ENCODE measurements at places on chromosomes 13 and 19. TPM values are rescaled to one million over a fixed set of nuclear protein-coding genes. Genes with fewer than 3 reads are reported as not detected.

DNA sequence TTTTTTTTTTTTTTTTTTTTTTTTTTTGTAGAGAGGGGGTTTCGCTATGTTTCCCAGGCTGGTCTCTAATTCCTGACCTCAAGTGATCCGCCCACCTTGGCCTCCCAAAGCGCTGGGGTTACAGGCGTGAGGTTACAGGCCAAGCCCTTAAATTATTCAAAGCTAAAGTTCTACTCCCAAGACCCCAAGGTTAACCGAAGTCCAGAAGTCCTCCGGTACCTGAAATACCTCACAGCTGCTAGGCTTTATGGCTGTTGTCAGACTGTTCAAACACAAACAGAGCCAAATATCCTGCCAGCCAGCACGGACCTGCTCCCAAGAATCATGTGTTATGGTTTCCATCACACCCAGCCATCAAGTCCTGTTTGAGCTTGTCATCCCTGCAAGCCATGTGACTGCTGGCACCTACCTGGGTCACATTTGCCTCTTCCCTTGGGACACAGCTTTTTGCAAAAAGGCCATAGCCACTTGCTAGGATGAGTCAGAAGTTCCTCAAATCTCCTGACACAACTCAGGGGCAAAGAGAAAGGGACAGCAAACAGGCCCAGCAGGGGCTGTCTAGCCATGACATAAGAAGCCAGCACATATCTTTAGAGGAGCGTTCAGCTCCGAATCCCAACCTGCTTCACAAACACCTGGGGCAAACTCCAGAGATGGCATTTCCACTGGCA lies 129.9 kb downstream of the FOXO1 start:
- DNase-seq: no peak

DNA sequence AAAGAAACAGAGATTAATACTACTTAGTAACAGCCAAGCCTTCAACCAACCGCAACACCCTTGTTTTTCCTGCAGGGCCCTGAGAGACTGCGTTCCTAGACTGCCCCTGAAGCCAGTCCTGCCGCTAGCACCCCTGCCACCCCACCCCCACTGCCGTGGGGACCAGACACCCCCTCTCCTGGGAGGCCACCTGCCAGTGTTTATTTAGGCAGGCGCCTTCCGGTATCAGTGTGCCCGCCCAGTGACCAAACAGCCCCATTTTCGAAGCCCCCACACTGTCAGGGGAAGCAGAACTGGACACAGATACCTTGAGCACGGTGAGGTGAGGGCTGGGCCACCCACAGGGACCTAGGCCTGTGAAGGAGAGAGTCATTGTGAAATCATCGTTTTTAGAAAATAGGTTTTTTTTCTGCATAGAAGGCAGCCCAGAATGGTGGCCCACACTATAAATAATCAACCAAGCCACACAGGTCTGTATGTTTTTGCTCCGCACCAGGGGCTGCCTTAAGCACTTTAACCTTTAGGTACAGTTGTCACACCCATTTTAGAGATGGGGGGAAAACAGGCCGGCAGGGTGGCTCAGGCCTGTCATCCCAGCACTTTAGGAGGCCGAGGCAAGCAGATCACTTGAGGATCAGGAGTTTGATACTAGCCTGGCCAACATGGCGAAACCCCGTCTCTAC lies 3.5 kb upstream of the TLE5 start:
- DNase-seq: no peak

IGSF23 gene
- total RNA-seq: not detected

SOX1 gene
- total RNA-seq: not detected

GRCh38 chr19:17565611-17566010 lies 10.2 kb downstream of the COLGALT1 start:
- no peak for DNase-seq

USPL1 gene
- total RNA-seq: 17.3 TPM

LIM2 gene
- total RNA-seq: not detected

- peak; percentile 55 for DNase-seq
Measured at GRCh38 chr13:23510979-23511735, 59.1 kb upstream of the TNFRSF19 start.

DNA sequence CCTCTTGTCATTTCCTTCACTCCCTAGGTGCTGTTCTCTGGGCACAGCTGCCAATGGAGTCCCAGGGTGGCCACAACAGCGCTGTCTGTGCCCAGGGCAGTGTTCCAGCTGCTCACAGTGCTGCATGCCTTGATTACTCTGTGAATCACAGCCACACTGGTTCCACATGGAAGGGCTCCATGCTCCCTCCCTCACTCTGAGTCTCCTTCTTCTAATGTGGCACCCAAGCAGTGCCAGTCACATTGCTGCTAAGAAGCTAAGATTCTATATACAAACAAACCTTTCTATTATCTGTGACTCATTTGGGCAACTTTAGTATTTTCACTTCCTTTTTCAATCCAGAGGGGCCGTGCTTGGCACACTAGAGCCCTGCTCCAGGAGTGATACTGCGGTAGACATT lies 248.7 kb downstream of the TDRD3 start:
- no peak for DNase-seq

CNN1 gene
- 0.58 TPM for total RNA-seq

- DNase-seq: no peak
Measured at GRCh38 chr13:73522937-73523336, 464.1 kb downstream of the KLF5 start.

DNA sequence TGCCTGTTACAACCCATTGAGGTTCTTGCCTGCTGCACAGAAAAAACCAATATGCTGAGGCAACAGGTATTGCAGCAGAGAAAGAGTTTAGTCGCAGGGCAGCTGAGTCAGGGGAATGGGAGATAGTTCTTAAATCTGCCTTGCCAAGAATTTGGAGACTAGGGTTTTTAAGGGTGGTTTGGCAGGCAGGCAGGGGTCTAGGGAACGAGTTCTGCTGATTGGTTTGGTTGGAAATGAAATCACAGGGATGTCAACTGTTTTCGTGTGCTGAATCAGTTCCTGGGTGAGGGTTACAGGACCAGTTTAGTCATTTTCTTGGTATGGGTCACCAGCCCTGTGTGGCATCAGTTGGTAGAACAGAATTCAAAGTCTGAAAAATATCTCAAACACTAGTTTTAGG lies 36.6 kb downstream of the PDS5B start:
- no peak for DNase-seq

IFNL1 gene
- not detected for total RNA-seq

GIPR gene
- not detected for total RNA-seq

DNA sequence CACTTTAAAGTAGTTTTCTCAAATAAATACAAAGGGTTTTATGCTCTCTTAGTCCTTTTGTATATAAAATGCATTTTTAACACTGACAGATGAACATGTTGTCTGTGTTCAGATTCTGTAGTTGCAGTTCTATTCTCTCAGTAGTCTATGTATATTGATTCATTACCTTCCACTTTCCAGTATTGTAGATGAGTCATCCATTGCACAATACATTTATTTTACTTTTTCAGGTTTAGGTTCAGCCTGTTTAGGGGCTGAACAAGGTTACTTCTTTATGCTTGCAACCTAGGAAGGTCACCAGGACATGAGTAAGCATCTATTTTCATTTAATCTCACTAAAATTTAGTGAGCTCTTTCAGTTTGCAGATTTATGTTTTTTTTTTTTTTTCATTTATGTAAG lies 173.6 kb downstream of the NALCN start:
- no peak for DNase-seq

TUBA3C gene
- not detected for total RNA-seq

GRCh38 chr19:17074634-17075034 lies 618 bp downstream of the HAUS8 start:
- DNase-seq: no peak

- no peak for DNase-seq
Measured at GRCh38 chr13:30128095-30128494, 179.3 kb downstream of the KATNAL1 start.

GRCh38 chr19:18832306-18833140 lies 764 bp downstream of the UPF1 start:
- no peak for DNase-seq

PRX gene
- 1.8 TPM for total RNA-seq

- DNase-seq: peak; percentile 39
Measured at GRCh38 chr13:93080587-93080986, 146.0 kb upstream of the GPC6 start.

GRCh38 chr13:26048741-26049140 lies 3.1 kb downstream of the SHISA2 start:
- DNase-seq: no peak

GRCh38 chr13:42997381-42997780 lies 5.3 kb upstream of the EPSTI1 start:
- DNase-seq: peak; percentile 46

DNA sequence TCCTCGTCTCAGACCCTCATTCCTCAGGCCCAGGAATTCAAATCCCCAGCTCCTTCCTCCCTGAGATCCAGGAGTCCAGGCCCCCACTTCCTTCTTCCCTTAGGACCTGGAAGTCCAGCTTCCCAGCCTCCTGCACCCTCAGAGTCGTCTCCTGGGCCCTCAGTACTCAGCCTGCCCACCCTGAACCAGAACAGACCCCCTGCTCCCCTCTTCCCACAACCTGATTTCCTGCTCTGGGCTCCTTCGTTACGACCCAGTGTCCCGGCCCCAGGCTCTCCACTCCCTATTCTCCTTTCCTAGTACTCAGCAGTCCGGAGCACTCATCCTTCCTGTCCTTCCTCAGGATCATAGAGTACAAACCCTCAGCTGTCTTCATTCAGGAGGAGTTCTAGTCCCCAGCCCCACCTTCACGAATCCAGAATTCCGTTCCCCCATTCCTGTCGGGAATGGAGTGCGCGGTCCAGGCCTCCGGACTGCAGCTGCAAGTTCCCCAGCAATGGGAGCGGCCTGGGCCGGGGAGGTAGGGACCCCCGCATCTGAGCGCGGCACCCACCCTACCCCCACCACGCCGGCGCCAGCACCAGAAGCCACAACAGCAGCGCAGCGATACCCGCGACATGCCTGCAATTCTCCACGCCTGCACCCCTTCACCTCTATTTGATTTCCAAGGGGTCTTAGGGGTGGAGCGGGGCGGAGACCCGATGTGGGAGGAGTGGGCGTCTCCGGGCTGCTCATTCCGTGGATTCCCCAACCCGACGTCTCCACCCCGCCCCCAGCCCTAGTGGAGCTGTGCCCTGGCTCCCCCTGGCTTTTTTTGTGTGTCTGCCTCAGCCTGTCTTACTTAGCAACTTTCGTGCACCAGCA lies 12.7 kb downstream of the EGLN2 start:
- DNase-seq: no peak

GRCh38 chr19:48186541-48186991 lies 16.1 kb downstream of the ZSWIM9 start:
- DNase-seq: no peak

DNA sequence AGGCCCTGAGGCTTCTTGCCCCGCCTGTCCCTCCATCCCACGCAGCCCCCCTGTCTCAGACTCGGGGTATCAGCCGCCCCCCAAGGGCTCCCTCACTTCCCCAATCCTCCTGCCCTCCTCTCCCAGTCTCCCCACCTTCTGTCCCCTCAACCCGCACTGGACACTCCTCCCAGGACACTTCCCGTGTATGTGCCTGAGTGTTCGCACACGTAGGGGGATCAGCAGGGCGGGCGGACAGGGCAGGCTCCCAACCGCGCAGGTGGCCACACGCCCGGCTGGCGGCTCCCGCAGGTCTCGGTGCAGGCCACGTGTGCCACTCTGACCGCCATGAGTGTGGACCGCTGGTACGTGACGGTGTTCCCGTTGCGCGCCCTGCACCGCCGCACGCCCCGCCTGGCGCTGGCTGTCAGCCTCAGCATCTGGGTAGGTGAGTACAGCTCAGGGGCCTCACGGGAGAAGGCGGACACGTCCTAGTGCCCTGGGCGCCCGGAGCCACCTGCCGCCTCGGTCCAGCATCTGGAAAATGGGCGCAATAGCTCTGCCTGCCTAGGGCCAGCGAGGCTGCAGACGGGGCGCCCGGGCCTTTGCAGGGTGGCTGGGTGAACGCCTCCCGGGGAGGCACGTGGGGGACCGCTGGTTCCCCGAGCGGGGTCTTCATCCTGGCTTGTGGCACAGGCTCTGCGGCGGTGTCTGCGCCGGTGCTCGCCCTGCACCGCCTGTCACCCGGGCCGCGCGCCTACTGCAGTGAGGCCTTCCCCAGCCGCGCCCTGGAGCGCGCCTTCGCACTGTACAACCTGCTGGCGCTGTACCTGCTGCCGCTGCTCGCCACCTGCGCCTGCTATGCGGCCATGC lies 2.3 kb downstream of the KISS1R start:
- DNase-seq: no peak

DNA sequence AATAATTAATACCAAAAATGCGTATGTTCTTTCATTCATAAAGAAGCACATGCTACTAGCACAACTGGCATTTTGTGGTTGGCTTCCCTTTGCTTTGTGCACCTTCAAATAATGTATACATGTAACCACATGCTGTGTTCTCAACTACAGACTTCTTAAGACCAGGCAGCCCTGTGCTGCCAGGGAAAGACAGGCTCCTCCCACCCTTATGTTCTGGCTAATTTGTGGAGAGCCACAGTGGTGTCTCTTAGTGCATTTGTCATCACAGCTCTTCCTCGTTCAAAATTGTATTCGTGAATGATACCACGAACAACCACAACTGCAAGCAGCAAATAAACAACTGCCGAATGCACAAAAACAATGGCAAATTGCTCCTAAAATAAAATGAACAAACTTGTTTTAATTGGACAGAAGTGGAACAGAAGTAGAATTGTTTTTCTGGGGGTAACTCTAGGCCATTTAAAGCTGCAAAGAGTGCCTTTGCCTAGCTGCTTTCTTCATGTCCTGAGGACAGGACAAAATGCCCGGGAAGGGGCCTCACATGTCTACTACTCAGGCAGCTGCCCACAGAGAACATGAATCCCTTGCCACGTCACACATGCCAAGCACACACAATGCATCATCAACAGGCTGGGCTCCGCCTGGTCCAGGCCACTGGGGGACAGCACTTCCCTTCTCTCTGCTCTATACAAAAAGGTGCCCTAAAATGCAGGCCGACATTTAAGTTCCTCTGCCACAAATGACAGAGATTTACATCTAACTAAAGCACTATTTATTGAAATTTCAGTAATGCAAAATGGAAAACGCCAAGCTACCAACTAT lies 21.7 kb downstream of the IRS2 start:
- DNase-seq: peak; percentile 89

STARD13 gene
- 38.7 TPM for total RNA-seq

DNA sequence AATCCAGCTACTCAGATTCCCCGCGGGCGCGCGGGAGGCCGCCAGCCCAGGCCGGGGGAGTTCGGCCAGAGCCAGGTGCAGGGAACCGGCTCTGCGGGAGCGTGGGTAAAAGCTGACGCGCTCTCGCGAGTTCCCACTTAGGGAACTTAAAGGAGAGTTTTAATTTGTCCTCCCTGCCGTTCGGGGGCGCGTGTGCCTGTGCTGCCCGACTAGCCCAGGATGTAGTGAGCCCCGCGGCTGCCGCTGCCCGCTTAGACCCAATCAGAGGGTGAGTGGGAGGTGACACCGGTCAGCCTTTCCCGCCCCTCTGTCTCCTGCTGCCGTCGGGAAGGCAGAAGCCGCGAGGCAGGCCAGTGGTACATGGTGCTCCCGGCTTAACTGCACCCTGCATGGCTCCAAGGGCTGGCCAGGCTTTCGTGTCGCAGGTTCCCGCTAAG lies 36.0 kb upstream of the NEK3 start:
- DNase-seq: no peak

GRCh38 chr13:24670961-24671381 lies 9.2 kb upstream of the ATP12A start:
- DNase-seq: peak; percentile 23

ZNF235 gene
- total RNA-seq: 1.7 TPM

ZNF737 gene
- 13.3 TPM for total RNA-seq
